Right cardiac atrium (tissue), 5 donors: ENCODE measurements at places on chromosomes 2 and 18.
A peak's percentile ranks its signal among the peaks of the same experiment; 100 is the strongest.

GRCh38 chr2:145760781-145761649, 1241.1 kb upstream of the ZEB2 start:
- DNase-seq: no peak

GRCh38 chr2:223997938-223998337, 40.7 kb downstream of the MRPL44 start:
- DNase-seq: no peak

- DNase-seq: no peak
Observed at GRCh38 chr2:157877761-157878400, 1.8 kb upstream of the ACVR1 start.

- DNase-seq: no peak
Observed at GRCh38 chr2:180003559-180003958, 3.5 kb downstream of the CWC22 start.

GRCh38 chr2:222912117-222912516, 51.3 kb downstream of the ACSL3 start:
- no peak for DNase-seq

GRCh38 chr2:168348076-168348475, 100.7 kb upstream of the STK39 start:
- no peak for DNase-seq

DNA sequence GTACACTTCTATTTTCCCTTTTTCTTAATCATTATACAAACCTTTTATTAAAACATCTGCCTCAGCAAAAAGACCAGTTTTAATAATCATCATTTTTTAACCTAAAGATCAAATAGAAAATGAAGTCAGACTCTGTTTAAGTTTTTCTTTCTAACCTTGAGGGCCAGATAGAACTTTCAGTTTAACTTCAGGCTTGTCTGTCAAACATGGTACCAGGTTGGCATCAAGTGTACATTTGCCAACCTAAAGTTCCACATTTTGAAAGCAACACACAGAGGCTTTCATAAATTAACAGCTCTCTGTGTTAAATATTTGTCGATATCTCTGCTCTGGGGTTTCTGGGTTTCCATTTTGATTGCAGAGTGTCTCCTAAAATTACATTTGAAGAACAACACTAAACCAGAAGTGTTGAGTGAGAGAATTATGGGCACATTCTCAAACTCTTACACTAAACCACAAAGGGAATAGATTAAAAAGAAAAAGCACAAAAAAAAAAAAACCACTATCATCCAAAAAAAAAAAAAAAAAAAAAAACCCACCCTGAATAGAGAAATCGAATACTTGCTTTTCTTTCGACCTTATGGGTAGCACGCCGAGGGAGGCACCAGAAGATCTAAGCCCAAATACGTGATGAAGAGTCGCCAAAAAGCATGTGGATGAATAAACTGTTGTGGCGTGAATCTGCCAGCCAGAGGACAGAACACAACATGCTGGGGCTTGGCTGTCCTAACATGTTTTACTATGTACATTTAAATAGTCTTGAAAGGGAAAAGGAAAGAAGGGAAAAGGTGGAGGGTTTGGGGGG, 166.2 kb downstream of the TCF4 start:
- peak; percentile 52 for DNase-seq

DNA sequence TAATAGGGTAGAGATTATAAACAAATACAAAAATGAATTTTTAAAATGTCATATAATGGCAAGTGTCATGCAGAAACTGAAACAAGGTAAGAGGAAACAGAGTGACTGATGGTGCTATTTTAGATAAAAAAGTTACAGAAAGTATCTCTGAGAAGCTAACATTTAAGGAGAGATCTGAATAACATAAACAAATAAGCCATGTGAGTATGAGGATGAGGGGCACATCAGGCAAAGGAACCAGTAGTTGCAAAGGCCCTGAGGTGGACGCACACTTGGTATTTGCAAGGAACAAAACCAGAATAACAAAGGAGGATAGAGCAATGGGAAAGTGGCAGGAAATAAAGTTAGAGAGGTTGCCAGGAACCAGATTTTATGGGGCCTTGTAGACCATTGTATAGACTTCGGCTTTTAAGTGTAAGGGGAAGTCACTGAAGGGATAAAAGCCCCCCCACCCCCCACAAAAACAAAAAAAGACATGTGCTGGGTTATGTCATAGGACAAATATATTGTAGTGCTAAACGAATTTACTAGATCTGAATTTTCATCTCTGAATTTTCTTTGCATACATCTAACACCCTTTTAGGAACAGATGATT, 159.2 kb downstream of the DTNB start:
- DNase-seq: no peak
